ENCODE measurements at places on chromosomes 7 and 10.

DNA sequence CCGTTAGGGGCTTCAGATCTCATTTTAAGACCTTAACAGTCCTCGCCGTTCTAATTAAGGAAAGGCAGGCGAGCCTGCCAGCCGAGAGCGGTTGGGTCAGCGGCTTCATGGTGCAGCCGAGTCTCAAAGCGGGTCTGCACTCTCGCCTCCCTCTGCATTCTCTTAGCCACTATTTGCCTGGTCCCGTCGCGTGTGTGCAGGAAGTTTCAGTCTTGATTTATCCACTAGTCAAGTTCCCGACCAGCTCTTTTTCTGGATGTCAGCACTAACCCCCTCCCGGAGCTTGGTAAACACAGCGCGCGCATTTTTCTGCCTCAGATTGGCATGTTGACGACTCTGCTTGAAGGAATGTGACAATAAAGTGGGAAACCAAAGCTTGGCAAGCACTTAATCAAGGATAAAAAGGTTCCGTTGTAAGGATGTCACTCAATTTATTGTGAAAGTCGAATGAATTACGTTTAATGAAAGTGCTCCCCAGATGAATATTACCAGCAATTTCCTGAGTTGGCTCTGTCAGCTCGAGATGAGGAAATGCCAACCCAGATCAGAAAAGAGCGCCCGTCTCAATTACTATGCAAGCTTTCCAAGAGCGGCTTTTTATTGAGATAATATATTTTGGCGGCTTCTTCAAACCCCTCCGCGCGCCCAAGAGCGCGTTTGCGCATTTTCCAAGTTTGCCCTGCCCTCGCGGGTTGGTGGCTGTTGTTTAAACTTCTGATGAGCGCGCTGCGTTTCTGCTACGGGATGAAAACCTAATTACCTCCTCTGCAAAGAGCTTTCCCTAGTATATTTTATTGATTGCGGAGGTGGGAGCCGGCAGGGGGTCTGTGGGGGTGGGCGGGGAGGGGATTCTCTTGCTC is 7.9 kb downstream of the NXPH1 start:
- DNase-seq: no peak

GRCh38 chr7:42740408-42740807 is 171.5 kb downstream of the C7orf25 start:
- no peak for DNase-seq

DNA sequence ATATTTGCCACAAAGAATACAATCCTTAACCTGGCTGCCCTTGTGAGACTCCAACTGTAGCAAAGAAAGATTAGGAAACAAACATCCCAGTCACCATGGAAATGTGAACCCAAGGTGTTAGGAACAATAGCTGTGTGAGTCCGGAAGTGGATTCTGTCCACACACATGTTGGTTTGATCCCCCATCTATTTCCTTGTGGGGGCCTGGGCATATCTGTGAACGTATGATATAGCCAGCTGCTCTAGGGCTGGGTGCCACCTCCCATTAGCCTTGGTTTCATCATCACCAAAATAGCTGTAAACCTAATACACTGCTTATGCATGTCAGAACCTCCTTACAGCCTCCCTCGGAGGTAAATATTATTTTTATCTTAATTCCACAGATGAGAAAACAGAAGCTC is 26.4 kb downstream of the GRK5 start:
- no peak for DNase-seq

DNA sequence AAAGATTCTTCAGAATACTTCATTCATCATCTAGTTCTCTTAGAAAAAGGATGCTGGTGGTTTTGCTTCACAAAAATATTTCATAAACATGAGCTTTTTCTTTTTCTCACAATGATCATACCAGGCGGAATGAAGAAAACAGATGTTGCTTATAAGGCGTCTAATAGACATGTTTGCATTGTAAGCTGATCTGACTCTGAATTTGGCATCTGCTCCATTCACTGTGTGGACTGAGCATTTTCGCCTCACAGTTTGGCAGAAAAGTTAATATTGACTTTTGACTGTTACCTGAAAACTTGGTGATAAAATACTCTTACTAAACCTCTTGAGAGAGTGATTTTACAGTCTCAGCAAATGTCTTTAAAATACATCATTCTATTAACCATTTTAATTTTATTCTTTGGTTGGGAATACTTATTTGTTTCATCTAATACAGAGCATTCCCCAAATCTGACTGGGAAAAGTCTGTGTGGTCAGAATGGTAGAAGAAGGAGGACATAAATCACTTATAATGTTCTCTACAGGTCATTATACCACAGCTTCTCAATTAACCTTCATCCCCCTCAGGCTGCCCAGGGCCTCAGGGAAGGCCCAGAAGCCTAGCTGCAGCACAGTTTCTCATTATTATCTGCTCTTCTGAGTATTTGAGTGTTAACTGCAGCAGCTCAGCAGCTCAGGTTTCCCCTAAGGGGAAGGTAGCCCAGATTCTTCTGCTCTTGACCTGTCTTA is 121.6 kb upstream of the KAT6B start:
- no peak for DNase-seq

DNA sequence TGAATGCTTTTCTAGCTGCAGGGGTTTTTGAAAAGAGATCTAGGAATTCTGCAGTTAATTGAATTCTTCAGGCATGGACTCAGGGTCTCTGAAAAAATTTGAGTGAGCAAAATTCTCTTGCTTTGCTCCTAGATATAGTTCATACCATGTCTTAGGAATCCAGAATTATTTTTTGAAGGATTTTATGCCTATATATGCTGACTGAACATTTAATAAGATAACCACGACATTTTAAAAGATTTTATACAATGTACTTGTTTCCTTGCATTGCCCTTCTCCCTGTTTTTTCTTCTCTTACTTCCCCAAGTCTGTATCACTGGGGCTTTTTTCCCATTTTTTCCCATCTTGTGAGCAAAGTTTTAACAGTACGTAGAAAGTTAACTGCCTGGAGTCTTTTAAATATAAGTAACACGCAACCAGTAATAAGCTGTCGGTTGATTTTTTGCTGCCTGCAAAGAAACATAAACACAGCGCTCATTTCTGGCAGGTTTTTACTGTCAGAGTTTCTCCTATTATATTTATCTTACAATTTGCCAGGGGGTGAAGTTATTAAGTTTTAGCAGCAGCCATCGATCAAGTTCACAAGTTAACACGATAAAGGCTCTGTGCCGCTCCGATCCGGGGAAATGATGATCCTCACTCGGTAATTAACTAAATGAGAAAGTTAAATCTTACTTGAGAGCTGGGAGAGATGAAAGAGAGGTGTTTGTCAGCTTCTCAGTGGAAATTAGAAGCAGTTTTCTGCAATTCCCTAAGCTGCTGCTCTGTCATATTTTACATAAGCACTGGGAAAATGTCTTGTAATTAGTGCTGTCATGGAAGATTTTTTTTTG is 81.0 kb downstream of the POLL start:
- no peak for DNase-seq

DNA sequence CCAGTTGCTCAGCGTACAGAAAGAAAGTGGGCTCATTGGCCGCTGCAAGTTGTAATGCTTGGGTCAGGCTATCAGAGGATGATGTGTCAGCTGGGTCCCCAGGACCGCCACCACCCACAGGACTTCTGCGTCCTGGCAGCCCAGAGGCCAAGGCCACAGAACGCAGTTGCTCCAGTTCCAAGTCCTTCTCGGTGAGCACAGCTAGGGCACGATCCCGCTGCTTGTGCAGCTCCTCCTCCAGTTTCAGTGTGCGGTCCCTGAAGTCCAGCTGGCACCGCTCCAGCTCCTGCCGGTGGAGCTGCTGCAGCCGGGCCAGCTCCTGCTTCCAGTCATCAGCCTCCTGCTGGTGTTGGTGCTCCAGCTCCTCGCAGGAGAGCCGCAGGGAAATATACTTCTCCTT is 3.0 kb downstream of the GCC1 start:
- DNase-seq: no peak

- no peak for DNase-seq
Measured at GRCh38 chr7:142319970-142320369, 62.1 kb upstream of the PRSS58 start.

GRCh38 chr7:79998363-79998762 is 136.3 kb upstream of the GNAI1 start:
- DNase-seq: no peak

- DNase-seq: no peak
Measured at GRCh38 chr7:22762866-22763265, 35.9 kb downstream of the IL6 start.

DNA sequence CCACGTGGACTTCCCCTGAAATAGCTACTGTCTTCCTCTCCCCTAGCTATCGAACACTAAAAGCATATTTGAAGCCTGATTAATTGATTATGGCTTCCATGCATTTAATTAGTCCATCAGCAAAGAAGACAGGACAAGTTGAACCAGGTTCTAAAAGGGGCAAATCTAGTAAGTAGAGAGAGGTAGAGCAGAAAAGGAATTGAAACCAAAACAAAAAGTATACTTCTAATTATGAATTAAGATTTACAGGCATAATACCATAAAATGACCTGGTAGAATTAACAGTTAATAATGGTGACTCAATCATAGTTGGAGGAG is 393 bp upstream of the DNAJC1 start:
- DNase-seq: no peak

DNA sequence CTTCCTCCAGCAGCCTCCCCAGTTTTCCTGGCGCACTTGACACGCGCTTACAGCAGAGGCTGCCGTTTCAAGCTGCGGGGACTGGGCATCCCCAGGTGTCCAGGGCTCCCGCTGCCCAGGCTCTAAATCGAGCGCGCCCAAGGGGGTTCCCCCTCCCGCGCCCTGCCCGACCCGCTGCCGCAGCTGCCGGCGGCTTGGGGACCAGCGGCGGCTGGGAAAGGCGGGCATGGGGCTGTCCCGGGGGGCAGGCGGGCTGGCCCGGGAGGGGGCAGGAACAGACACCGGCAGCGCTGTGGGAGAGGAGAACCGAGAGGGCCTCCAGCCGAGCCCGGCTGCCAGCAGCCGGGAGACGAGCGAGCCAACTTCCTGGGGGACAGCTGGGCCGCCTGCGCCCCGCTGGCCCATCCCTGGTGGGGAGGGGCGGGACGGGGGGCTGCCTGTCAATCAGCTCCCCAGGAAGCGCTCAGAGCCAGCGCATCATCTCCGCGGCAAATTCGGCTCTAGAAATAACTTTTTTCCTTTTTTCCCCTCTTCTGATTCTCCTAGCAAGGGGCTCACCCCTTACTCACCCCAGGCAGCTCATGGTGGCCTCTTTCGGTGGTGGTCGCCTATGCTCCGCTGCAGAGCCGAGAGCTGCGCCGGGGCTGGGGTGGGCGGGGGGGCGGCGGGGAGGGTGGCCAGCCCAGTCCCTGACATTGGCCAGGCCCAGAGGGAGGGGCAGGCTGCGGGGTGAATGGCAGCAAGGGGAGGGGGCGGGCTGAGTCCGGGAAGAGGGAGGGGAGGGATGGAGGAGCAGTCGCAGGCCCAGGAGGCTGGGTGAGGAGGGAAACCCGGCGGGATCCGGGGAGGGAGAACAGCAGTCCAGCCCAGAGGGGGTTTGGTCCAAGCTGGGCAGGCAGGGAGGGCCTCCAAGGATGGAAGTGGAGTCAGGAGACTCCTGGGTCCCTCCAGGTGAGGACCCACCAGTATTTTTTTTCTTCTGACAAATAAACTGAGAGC is 14.7 kb downstream of the GRID2IP start:
- no peak for DNase-seq

DNA sequence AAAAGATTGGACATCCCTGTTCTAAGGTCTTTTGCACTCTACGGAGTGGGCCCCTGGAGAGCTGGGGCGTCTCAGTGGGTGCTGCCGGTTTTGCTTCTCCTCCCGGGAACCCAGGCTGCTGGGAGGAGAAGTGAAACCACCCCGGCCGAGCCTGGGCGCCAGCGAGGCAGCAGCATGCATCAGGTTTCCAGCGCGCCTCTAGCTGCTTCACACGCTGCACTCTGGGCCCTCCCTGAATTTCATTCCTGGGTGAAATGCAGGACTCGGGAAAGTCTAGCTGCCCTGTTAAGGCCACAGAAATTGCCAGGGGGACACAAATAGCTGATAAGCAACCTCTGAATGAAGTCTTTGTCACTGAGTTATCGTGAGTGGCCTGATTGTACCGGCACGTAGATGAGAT is 127.4 kb downstream of the TRRAP start:
- no peak for DNase-seq

- no peak for DNase-seq
Measured at GRCh38 chr10:79346012-79346340, 1.3 kb upstream of the PPIF start.

- DNase-seq: no peak
Measured at GRCh38 chr10:104359811-104360210, 6.2 kb downstream of the CFAP58 start.

- DNase-seq: no peak
Measured at GRCh38 chr10:8061274-8062211, 7.1 kb downstream of the GATA3 start.

DNA sequence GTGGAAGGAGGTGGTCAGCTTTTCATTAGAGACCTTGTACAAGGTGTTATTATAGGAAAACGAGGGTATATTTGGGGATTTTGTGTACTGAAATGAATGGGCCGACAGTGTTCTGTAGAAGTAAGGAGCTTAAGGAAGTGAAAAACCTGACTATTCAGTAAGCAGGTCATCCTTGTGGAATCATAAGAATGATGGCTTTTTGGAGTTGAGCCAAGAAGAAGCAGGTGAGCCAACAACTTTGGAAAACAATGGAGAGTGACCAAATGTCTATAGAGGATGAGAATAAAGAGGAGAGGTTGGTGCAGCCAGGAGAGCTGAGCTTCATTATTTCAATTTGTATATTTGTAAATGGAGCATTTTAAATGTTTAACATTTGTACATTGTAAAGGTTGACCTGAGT is 595.7 kb downstream of the CCSER2 start:
- DNase-seq: no peak

DNA sequence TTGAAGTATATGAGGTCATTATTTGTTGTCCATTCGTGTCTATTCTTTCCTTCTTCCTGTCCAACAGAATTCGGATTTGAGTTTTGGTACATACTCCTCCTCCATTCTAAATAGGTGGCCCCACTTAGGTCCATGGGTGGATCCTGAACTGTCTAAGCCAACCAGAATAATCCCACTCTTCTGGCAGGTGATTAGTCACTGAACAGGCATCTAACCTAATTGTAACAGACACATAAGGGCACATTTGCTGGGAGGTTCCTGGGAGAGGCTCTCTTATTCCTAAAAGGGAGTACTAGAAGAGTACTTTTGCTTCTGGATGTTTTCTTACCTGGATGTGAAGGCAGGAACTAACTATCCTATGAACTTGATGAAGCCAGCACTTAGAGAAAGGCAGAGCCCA is 16.8 kb downstream of the LRRC72 start:
- DNase-seq: no peak

- peak; percentile 23 for DNase-seq
Measured at GRCh38 chr7:148264933-148265557, 325.5 kb upstream of the C7orf33 start.

GRCh38 chr7:90958647-90959046 is 305.6 kb upstream of the FZD1 start:
- DNase-seq: no peak

All from renal cortex interstitium (tissue), 15 donors.